ENCODE measurements at places on chromosomes 3 and 15. TPM values are rescaled to one million over a fixed set of nuclear protein-coding genes. Genes with fewer than 3 reads are reported as not detected.

The PKM gene
- 1,098 TPM for total RNA-seq

The RAB6B gene
- not detected for total RNA-seq

The PSMD2 gene
- total RNA-seq = 193 TPM

The ROPN1 gene
- total RNA-seq = not detected

The DLL4 gene
- not detected for total RNA-seq

The ZPLD1 gene
- total RNA-seq = not detected

The SIDT1 gene
- 31.6 TPM for total RNA-seq

The ECE2 gene
- total RNA-seq = not detected

DNA sequence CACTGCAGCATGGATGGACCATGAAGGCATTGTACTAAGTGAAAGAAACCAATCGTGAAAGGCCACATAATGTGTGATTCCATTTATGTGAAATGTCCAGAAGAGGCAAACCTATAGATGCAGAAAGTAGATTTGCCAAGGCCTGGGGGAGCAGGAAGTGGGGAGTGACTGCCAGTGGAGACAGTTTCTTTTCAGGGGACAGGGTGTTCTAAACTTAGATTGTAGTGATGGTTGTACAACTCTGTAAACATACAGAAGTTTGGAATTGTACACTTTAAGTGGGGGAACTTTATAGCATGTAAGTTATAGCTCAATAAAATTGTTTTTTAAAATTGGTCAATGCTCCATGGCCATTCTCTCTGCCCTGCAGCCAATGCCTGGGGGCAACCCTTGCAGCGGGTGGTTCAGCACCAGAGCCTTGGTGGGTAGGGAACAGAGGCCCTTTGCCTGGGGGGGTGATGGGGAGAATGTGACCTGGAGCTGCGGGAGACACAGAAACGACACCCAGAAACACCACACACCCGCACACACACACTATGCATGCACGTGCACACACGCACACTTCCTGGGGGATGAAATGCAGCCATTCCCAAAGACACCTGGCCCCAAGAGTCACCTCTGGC is 43.1 kb downstream of the DNAJB8 start:
- no peak for DNase-seq
- no peak overlapping the region for H3K4me3 ChIP-seq
- no peaks in the 10 kb centered on the region for H3K36me3 ChIP-seq
- H3K27me3 ChIP-seq = peaks cover 8% of the 10 kb centered on the region

- no peaks in the 10 kb centered on the region for H3K36me3 ChIP-seq
- DNase-seq = no peak
- H3K4me3 ChIP-seq = no peak overlapping the region
- no peak overlapping the region for H3K27ac ChIP-seq
Observed at GRCh38 chr15:60889006-60889405, 340.1 kb downstream of the RORA start.

GRCh38 chr15:52505151-52505550 is 23.5 kb downstream of the MYO5A start:
- peaks cover 4% of the 10 kb centered on the region for H3K36me3 ChIP-seq
- H3K4me1 ChIP-seq = peaks cover 20% of the 10 kb centered on the region
- no peak overlapping the region for H3K4me3 ChIP-seq

GRCh38 chr3:102104033-102104432 is 254.7 kb downstream of the NFKBIZ start:
- peaks cover 8% of the 10 kb centered on the region for H3K4me1 ChIP-seq
- no peaks in the 10 kb centered on the region for H3K27me3 ChIP-seq
- H3K36me3 ChIP-seq = no peaks in the 10 kb centered on the region
- no peak overlapping the region for H3K27ac ChIP-seq
- no peak for DNase-seq
- no peak overlapping the region for H3K4me3 ChIP-seq

GRCh38 chr3:23750573-23751210 is 55.1 kb upstream of the UBE2E1 start:
- peaks cover 2% of the 10 kb centered on the region for H3K4me1 ChIP-seq
- no peak overlapping the region for H3K4me3 ChIP-seq
- H3K36me3 ChIP-seq = no peaks in the 10 kb centered on the region
- H3K27ac ChIP-seq = no peak overlapping the region
- peaks cover 4% of the 10 kb centered on the region for H3K27me3 ChIP-seq

GRCh38 chr15:67863442-67863987 is 23.7 kb upstream of the RNU6-1 start:
- H3K27ac ChIP-seq = no peak overlapping the region
- H3K4me1 ChIP-seq = peaks cover 3% of the 10 kb centered on the region
- no peaks in the 10 kb centered on the region for H3K36me3 ChIP-seq
- peaks cover 14% of the 10 kb centered on the region for H3K27me3 ChIP-seq

GRCh38 chr3:113105093-113105449 is 106.3 kb upstream of the BOC start:
- no peaks in the 10 kb centered on the region for H3K4me1 ChIP-seq
- no peak overlapping the region for H3K27ac ChIP-seq
- no peak for DNase-seq
- no peak overlapping the region for H3K4me3 ChIP-seq

- peaks cover 9% of the 10 kb centered on the region for H3K27me3 ChIP-seq
- no peak for DNase-seq
- H3K27ac ChIP-seq = no peak overlapping the region
- H3K4me3 ChIP-seq = no peak overlapping the region
- peaks cover 7% of the 10 kb centered on the region for H3K4me1 ChIP-seq
- H3K36me3 ChIP-seq = no peaks in the 10 kb centered on the region
Observed at GRCh38 chr3:40714771-40715345, 190.1 kb downstream of the ZNF621 start.

GRCh38 chr3:134325706-134326105 is 48.5 kb downstream of the AMOTL2 start:
- no peaks in the 10 kb centered on the region for H3K4me1 ChIP-seq
- H3K36me3 ChIP-seq = no peaks in the 10 kb centered on the region
- no peak overlapping the region for H3K27ac ChIP-seq

Data from activated CD4-positive, alpha-beta T cell treated with anti-CD3 and anti-CD28 coated beads, Interleukin-2, amount 10 ng/mL, durations not matched to agents 7 days and 5 days (primary cell).